Activated naive CD4-positive, alpha-beta T cell (primary cell): ENCODE measurements at places on chromosomes 16 and 17.

GRCh38 chr17:80246726-80247125, 13.9 kb upstream of the RNF213 start:
- no peak for DNase-seq

DNA sequence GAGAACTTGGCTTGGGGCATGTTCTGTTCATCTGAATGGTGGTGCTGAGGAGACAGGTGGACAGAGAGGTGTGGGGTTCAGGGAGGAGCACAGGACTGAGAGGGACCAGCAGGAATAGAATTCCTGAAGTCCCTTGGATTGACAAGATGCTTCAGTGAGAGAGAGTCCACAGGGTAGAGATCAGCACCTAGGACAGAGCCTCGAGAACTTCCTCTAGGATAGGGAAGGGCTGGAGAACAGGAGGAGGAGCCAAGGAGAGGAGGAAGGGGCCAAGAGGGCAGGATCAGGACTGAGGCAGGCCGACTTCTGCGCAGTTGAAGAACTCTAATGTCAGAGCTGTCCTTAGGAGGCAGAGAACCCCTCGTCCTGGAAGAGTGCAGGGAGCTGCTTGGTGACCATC, 138.4 kb downstream of the PRKCB start:
- no peak for DNase-seq

GRCh38 chr17:51261024-51261963, 948 bp downstream of the UTP18 start:
- no peak for DNase-seq

DNA sequence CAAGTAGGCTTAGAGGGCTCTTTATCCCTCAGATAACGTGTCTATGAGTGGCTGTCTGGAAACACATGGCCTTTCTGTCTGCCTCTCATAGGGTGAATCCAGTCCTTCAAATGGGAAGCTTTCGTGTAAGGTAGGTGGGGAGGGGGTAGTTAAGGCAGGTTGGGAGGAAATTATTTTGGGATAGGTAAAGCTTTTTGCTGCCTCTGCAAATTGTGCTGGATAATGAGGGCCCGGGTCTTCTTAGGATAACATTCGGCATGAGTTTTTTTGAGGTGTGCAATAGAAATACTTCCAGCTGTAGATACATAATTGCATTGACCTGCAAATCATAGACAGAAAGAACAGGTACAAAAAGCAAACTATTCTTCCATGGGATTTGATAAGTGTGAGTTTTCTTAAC, 189.7 kb downstream of the PRKCA start:
- no peak for DNase-seq

DNA sequence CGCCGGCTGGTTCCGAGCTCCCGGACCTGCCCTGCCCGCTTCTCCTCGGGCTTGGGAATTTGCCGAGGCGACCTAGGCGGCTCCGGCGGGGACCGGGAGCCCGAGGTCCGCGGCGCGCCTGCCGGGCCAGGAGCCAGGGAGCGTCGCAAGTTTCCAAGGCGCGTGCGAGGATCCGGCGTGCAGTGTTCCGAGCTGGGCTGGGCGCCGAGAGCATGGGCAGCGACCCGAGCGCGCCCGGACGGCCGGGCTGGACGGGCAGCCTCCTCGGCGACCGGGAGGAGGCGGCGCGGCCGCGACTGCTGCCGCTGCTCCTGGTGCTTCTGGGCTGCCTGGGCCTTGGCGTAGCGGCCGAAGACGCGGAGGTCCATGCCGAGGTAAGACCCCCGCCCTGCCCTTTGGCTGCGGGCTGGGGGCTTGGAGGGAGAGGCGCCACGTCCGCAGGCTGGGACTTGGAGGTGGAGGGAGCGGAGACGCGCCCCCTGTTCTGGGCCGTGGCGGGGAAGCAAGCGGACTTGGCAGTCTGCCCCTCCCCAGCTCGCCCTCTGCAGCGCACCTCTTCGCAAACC, 668 bp downstream of the MMP15 start:
- DNase-seq = no peak

DNA sequence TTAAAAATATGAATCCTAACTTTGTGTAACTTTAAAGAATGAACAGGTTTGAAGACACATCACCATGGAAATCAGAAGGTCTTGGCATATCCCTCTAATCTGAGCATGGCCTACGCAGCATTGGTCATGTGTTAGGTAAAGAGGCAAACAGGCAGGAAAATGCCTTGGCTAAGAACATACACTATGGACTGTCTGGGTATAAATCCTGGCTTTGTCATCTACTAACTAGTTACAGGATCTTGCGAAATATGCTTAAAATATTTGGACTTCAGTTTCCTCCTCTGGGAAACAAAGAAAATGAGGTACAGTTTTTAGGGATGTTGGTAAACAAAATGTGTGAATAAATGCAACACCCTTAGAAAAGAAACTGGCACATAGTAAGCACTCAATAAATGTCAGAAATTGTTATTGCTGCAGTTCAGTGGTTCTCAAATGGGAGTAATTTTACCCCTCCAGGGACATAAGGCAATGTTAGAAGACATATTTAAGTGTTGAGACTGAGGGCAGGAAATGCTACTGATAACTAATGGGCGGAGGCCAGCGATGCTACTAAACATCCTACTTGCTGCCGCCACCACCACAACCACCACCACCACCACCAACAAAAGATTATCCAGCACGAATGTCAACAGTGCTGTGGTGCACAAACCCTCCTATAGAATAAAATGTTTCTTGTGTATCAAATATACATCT, 770.8 kb upstream of the SOX9 start:
- DNase-seq = no peak

- no peak for DNase-seq
Observed at GRCh38 chr17:48930435-48930873, 14.2 kb downstream of the SNF8 start.

DNA sequence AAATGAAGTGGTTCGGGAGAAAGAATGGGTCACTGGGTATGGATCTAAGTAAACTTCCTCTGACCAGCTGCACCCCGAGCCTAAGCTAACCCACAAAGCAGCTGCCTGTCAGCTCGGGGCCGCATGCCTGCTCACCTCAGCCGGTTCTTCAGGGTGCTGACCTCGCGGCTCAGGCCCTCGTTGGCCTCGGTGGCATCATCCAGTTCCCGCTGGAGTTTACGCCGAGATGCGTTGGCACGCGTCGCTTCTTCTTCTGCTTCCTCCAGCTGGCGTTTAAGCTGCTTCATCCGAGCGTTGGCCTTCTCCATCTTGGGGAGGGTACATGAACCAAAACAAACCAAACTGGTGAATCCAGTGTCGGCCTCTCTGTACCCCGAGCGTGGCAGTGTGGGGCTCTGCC, 41.1 kb downstream of the NDEL1 start:
- no peak for DNase-seq

DNA sequence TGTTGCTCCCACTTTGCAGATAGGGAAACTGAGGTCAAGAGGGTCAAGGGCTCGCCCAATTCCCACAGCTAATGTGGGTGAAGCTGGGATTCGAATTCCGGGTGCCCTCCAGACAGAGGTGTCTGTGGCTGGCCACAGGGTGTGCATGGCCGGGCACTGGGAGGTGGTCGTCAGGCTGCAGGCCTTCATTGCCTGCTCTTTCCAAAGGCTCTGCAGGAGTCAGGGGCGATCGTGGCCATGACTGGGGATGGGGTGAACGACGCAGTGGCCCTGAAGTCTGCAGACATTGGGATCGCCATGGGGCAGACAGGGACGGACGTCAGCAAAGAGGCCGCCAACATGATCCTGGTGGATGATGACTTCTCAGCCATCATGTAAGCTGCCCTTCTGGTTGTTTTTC, 49.8 kb downstream of the MEAK7 start:
- DNase-seq = no peak
